ENCODE measurements at places on chromosomes 3 and 15. TPM values are rescaled to one million over a fixed set of nuclear protein-coding genes. Genes with fewer than 3 reads are reported as not detected.

The AHSG gene
- total RNA-seq: not detected

The ITIH3 gene
- 0.82 TPM for total RNA-seq

DNA sequence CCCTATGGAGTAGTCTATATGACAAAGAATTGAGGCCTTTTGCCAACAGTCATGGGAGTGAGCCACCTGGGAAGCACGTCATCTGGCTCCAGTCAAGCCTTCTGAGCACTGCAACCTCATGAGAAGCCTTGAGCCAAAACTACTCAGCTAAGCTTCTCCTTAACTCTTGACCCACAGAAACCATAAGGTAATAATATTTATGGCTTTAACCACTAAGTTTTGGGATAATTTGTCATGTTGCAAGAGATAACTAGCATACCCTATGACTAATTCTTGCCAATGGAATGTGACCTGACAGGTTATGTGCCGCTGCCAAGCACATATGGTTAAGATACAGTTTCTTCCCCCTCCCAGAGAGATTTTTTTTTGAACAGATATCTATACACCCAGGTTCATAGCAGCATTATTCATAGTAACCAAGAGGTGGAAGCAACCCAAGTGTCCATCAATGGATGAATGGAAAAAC, 11.8 kb upstream of the SLC6A11 start:
- no peak overlapping the region for H3K4me3 ChIP-seq
- no peak overlapping the region for H3K27ac ChIP-seq
- no peaks in the 10 kb centered on the region for H3K27me3 ChIP-seq
- DNase-seq: no peak
- H3K36me3 ChIP-seq: no peaks in the 10 kb centered on the region
- H3K4me1 ChIP-seq: no peaks in the 10 kb centered on the region

GRCh38 chr3:71454512-71455403, 128.8 kb downstream of the FOXP1 start:
- DNase-seq: no peak
- H3K4me3 ChIP-seq: no peak overlapping the region
- H3K27me3 ChIP-seq: no peaks in the 10 kb centered on the region
- no peaks in the 10 kb centered on the region for H3K36me3 ChIP-seq
- peaks cover 11% of the 10 kb centered on the region for H3K4me1 ChIP-seq
